ENCODE measurements at places on chromosomes 5 and 9.

DNA sequence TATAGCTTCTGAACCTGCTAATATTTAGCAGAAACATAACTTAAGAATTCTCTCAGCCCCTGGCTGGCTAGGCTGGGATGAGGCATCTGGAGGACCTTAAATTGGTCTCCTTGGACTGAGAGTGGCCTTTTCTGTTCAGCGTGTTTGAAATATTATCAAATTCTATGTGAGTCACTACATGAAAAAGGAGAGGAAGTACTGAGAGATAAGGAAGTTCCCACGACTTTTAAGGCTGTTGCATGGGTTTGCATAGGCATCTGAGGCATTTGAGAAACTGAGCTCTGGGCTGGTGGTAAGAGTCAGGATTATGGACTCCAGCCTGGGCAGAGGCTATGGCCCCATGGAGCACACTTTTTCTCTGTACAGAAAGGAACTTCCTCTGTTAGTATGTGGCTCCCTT lies 816.2 kb upstream of the GRAMD2B start:
- no peak for ATAC-seq

DNA sequence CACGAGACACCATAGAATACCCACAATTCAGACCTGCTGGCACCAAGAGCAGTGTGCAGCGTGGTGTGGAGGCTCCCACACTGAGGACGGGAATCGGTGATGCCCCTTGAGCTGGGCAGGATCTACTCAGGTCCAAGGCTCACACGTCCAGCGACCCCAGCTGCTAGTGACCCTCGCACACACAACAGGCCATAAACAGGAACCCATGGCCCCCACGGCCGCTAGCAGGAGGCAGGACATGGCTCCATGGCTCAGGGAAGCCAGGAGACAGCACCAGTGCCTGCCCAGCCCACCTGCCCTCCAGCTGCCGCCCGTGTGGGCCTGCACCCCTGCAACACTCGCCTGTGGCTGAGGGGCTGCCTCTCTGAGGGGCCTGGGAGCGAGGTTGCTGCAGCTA lies 43.4 kb upstream of the SLC9A3 start:
- ATAC-seq = no peak

GRCh38 chr9:109956717-109957440 lies 176.9 kb downstream of the PALM2AKAP2 start:
- no peak for ATAC-seq

DNA sequence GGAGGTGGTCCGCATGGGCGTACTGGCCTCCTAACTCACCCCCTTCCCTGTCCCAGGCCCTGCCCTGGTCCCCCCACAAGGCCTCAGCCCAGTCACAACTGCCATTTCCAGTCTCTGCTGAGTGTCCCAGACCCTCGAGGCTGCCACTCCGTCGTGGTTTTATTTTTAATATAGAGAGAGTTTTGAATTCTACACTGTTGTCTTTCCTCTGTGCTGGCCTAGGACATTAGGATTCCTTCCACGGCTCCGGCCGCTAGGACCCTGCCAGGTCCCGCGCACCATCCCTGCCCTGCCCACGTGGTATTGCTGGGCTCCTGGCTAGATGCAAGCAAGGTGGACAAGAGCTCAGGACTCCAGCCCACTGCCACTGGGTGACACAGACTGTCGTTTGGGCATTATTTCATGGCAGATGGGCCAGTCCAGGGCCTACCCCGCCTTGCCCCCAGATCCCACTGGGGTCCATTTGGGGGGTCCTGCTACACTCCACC lies 53.3 kb downstream of the SAR1B start:
- ATAC-seq = no peak

GRCh38 chr9:81092057-81092456 lies 597.3 kb downstream of the TLE1 start:
- ATAC-seq = no peak

DNA sequence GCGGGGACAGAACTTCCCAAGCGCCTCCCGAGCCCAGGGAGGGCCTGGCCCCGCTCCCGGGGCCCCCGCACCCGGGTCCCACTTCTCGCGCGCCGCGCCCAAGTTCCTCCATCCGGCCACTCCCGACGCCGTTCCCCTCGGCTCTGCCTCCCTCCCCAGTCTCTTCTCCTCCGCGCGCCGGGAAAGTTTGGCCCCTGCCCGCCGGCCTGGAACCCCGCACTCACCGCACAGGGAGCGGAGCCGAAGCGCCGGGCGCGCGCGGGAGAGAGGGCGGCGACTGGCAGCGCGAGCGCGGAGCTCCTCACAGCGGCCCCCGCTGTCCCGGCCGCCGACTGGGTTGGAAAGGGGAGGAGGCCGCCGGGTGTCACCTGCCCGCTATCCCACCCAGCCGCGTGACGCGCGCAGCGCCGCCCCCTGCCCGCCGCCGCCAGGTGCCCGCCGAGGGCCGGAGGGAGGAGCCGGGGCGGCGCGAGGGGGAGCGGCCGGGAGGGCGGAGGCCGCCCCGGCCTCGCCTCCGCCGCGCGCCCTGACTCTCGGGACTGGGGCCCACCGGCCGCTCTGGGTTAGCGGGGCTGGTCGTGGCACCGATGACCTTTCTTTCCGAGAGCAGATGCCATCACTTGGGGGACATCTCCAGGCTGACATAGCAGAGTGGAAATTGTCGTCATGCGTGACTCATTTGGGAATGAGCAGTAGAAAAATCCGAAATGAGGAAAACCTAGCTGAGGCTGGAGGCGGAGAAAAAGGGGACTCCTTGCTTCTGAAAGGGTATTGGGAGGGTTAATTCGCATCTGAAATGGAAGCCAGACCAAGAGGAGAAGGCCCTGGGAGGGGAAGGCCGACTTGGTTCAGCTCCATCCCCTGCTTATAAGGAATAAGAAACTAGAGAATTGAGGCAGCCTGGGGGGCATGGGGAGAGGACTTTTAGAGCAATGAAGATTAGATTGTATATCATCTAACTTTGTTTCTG lies at the start of gene ELOVL7:
ELOVL7 (minus strand) TSS at position 334 of the 970 bp plus-strand sequence. CDS start 56,872 bp downstream, outside the sequence.
- ATAC-seq = peak; percentile 68

DNA sequence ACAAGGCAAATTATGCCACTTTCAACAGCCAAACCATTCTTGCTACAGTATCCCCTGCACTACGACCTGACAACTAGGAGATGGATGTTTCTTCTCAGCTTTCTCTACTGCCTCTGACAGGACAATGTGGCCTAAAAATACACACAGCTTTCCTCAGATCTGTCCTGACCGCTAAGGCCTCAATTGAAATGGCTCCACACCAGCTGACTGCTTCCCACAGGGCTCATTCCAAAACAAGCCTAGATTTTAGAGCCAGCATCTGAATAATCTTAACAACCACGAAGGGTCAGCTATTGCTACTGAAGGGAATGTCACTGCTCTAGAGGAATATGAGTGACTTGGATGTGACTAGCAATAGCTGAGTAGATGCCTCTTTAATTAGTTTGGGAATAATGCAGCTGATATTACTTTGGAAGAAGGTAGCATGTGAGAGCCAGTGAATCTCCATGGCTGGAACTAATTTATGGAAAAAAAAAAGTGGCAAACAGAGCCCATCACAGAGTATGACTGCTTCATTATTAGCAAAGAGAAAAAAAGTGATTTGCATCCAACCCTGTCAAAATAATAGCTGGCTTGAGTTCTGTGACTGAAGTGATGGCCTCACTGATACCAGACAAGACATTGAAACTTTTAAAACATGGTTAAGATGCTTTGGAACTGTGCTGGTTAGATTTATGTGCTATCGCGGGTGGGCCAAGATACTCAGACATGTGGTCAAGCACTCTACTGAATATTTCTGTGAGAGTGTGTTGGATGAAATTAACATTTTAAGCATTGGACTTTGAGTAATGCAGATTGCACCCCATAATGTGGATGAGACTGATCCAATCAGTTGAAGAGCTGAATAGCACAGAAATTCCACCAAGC lies 450.2 kb downstream of the NR2F1-AS1 start:
- ATAC-seq = no peak

DNA sequence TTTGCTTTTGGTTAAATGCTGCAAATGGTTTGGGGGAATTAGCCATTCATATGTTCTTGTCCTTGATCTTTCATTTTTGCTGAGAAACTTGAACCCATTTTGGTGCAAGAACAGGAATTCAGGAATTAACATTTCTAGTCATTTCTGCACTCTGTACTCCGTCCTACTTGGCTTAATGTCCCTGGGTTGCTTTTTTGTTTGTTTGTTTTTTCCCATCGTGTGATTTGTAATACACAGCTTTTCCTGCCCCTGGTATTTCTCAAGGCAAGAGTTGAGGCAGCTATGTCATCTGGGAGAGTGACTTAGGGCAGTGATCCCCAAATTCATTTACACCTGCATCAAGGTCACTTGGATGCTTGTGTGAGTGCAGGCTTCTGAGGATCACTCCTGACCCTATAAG lies 71.3 kb downstream of the IQGAP2 start:
- ATAC-seq = no peak

DNA sequence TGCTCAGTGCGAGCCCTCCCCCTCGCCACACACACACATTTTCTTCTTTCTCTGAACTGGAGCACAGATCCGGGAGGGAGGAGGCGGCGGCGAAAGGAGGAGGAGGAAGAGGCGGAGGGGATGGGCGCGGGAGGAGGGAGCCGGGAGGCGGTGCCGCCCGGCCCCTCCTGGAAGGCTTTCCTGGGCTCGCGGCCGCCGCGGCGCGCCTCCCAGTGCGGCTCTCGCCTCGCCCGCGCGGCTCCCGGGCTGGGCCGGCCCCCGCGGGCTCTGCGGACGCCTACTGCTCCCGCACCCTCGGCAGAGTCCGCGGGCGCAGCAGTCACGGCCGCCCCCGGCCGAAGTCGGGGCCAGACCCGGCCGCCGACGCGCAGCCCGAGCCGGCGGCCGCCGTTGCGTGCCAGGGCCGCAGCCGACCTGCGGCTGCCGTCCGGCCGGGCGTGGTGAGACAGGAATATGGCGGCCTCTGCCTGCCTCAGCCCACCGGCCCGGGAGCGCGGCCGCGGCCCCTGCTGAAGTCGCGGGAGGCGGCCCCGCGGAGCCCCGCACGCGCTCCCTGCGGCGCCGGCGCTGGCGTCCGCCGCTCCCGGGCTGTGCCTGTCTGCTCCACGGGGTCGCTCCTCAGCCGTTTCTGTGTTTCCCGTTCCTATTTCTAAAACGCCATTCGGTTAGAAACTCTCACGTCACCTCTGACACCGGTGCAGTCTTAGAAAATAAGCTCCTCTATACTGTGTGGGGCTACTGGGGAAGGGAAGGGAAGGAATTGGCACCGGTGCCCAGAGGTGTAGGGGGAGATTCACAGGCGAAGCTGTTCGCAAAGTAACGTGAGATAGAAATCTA lies 500 bp upstream of the GNAQ start:
- peak; percentile 45 for ATAC-seq

DNA sequence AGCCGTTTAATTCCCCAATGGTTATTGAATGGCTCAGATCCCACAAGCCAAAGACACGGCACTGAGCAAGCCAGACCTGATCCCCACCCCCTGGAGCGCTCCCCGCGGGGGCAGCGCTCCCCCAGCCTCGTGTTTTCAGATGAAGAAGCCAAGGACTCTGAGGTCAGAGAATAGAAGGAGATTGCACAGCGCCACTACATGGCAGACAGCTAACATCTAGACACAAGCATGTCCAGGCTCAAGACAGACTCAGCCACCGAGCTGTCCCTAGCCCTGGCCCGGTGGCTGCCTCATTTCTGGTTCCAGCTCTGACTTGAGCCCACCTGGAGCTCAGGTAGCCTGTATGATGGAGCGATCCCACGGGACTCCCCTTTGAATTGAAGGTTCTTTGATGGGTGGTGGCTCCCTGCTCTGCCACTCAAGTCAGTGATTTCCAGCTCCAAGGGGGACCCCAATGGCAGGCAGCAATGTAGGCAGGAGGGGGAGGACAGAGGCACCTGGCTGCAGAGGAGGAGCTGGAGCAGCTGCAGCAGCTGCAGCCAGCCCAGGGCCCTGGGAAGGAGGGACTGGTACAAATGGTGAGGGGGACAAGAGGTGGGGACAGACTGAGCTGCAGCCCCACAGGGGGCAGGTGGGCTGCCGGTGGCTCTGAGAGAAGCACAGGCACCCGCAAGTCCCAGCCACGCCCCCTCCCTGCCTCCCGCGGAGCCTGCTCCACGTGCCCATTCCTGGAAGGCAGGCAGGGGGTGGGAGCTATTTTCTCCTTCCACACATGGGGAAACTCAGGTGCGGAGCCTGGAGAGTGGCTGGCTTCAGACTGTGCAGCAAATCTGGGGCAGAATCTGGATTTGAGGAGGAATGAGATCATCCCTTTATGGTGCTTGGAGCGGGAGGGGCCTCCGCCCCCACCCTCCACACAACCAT lies 40.2 kb downstream of the NTNG2 start:
- ATAC-seq = no peak

- no peak for ATAC-seq
Observed at GRCh38 chr9:75964427-75964826, 74.0 kb downstream of the PCSK5 start.

DNA sequence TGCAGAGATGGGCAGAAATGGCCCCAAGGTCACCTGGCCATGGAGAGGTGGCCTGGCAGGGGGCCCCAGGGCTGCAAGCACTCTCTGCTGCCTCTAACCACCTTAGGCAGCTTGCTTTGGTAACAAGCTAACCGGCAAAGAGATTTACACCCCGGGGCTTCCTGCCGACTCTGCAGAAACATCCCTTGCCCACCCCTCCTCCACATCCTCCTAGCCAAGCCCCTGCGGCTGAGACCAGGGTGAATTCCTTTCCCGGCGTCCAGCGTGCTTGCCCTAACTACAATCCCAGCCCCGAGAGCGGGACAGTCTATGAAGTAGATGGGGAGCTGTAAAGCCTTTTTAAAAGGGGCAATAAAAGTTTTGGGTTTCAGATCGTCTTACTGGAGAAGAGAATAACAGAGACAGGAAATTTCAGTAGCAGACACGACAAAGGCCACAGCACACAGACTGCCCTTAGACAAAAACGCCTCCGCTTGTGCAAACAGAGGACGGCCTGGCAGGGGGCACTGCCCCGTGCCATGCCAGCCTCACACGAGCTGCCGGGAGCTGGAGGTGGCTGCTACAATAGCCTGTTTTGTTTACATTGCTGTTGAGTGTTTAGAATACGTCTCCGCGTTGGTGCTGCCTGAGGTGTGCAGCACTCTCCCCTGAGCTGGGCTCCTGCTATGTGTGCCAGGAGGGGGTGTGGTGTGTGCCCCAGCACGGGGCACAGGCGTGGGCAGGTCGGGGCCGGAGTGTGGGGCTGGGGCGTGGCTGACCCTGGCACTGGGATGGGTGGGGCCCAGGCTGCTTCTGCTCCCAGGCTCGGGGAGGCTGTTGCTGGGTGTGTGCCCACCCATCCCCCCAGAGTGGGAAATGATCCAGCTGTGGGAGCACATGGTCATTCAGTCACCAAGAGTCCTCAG lies 15.3 kb downstream of the MYMK start:
- peak; percentile 51 for ATAC-seq

GRCh38 chr5:39432696-39433530 lies 8.1 kb upstream of the DAB2 start:
- ATAC-seq = no peak

DNA sequence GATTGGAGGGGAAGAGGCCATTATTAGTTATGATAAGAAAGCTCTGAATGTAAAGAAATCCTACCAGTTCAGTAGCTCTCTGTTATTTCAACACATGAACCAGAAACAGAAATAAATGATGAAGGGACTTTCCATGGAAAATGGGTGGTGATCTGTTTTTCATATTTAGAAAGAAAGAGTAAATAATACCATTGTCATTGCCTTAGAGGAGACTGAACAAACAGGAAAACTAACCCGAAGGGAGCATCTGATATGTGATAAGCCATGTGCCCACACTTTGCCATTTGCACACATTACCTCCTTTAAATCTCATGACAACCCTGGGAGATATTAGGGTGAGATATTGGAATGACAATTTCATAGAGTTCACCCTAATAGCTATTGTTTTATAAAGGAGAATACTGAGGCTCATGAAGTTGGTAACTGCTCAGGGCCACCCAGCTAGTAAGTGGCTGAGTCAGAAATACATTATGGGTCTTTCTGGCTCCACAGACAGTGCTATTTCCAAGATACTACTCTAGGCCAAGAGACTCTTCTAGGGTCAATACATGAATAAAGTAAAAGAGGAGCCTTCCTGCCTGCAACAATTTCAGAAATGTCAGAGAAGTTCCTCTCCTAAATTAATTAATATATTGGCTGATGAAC lies 111.0 kb upstream of the SLIT3 start:
- no peak for ATAC-seq

All from activated CD4-positive, CD25-positive, alpha-beta regulatory T cell treated with anti-CD3 and anti-CD28 coated beads, Interleukin-2, amount 50 U/mL, for 24 hours (primary cell).